ENCODE measurements at places on chromosomes 7 and 10.

- H3K4me1 ChIP-seq = no peaks in the 10 kb centered on the region
- H3K27me3 ChIP-seq = no peaks in the 10 kb centered on the region
- H3K4me3 ChIP-seq = no peak overlapping the region
Measured at GRCh38 chr7:146889806-146890555, 773.4 kb downstream of the CNTNAP2 start.

DNA sequence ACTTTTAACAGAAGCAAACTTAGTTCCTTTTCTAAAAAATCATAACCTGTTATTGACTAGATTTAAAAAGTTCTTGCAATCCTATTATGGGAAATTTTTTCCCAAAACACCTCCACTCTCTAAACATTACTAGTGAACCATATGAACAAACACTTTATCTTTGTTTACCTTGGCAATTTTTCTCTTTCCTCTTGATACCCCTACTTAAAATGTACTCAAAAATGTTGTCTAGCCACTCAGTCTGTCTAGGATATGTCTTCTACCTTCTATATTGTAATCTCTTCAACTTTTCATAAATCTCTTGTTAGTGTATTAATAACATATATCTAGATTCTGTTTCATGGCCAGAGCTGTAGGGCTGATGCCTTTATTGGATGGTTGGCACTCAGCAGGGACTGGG, 630.0 kb upstream of the GRM3 start:
- no peak overlapping the region for H3K4me3 ChIP-seq
- H3K27me3 ChIP-seq = no peaks in the 10 kb centered on the region
- ATAC-seq = no peak
- no peak overlapping the region for H3K27ac ChIP-seq

DNA sequence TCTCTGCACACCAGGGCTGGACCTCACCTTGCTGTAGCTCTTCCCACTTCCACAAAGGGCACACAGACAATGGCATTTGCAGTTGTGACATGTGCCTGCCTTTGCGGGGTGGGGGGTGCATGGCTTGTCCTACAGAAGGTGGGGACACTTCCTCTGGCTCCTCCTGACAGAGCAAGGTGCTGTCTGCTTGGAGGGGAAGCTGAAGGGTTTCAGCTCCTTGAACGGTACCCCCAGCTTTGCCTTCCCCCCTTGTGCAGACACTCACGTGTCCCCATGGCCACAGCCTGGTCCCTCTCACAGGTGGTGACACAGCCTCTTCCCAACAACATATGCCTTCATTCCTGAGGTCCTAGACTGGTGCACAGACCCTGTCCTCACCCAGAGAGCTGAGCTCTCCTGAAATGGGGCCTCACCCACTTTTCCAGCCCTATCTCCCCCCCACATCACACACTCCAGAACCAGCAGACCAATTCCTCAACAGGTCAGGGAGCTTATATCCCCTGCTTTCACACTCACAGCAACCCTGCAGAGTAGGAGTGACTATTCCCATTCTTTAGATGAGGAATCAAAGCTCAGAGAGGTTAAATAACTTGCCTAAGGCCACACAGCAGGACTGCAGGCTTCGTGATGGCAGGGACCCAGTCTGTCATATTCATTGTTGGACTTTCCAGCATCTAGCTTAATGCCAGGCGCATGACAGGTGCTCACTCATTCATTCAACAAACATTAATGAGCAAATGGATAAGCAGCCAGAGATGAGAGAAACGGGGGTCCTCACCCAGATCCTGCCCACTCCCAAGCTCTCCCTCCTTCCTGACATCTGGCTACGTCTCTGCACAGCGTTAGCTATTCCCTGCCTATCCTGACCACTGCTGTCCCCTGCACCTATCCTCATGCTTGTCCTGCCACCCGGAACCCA, 44.4 kb downstream of the PARP12 start:
- no peak overlapping the region for H3K27ac ChIP-seq
- no peak for ATAC-seq
- H3K36me3 ChIP-seq = peaks cover 13% of the 10 kb centered on the region
- H3K27me3 ChIP-seq = no peaks in the 10 kb centered on the region
- H3K4me3 ChIP-seq = no peak overlapping the region
- no peaks in the 10 kb centered on the region for H3K4me1 ChIP-seq

DNA sequence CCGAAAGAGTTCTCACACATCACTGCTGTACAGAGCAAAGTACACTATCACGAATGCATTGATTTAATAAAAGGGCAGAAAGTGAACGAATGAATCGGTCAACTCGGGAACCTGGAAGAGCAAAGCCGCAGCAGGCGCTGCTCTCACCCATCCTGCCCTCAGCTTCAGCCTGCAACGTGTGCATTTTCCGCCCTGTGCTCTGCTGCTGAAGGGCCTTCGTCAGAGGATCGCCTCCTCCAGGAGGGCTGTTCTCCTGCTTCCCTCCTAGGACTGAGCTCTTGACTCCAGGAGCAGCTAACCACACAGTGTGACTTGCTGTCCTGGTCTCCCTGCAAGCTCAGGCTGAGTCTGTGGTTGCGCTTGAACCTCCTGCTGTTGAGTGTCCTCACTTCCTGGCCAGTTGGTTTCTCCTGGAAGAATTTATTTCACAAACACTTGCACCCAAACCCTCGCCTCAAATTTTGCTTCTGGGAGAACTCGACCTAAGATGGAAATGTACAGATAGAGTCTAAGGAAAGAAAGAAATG, 473.0 kb upstream of the KLF6 start:
- H3K27ac ChIP-seq = peak overlapping the region; percentile 80
- H3K36me3 ChIP-seq = no peaks in the 10 kb centered on the region
- no peak for ATAC-seq
- H3K4me1 ChIP-seq = no peaks in the 10 kb centered on the region

GRCh38 chr7:140675726-140676125, 3.0 kb downstream of the ADCK2 start:
- no peak for ATAC-seq
- H3K27me3 ChIP-seq = no peaks in the 10 kb centered on the region
- peaks cover 5% of the 10 kb centered on the region for H3K4me1 ChIP-seq
- no peaks in the 10 kb centered on the region for H3K36me3 ChIP-seq
- no peak overlapping the region for H3K27ac ChIP-seq

- peak; percentile 81 for ATAC-seq
- H3K36me3 ChIP-seq = no peaks in the 10 kb centered on the region
- H3K4me1 ChIP-seq = no peaks in the 10 kb centered on the region
- no peak overlapping the region for H3K4me3 ChIP-seq
Measured at GRCh38 chr10:15200626-15201025, 32.1 kb upstream of the NMT2 start.

DNA sequence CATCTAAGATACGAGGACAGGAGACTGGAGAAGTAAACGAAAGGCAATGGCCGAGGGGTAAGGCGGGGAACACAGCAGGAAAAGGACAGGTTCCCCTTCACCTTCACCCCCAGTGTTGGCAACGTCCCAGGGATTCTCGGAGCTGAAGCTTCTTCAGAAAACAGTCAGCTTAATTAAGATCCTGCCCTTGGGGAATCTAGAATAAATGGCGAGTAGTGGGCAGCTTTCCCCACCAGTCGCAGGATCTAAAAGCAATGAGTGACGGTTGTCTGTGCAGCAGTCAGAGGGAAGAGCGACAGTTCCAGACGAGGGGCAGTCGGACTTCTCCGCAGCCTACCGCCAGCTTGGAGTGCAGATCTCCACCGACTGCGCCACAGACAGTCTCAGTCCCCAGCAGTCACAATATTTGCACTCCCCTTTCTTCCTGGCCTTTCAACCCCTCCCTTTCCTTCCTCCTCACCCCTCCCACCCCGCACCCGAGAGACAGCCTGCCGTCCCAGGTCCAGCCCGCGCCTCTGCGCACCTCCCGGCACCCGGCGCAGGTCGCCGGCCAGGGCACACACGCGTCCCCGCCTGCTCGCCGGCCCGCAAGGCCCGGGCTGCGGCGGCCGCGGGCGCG, 10.9 kb upstream of the SP8 start:
- peaks cover 26% of the 10 kb centered on the region for H3K4me1 ChIP-seq
- H3K36me3 ChIP-seq = no peaks in the 10 kb centered on the region
- peak overlapping the region; percentile 62 for H3K4me3 ChIP-seq
- peaks cover 98% of the 10 kb centered on the region for H3K27me3 ChIP-seq
- H3K27ac ChIP-seq = no peak overlapping the region

GRCh38 chr7:150944066-150945042, 33.8 kb downstream of the KCNH2 start:
- no peak overlapping the region for H3K4me3 ChIP-seq
- no peaks in the 10 kb centered on the region for H3K36me3 ChIP-seq
- H3K27ac ChIP-seq = no peak overlapping the region
- H3K27me3 ChIP-seq = peaks cover 6% of the 10 kb centered on the region

DNA sequence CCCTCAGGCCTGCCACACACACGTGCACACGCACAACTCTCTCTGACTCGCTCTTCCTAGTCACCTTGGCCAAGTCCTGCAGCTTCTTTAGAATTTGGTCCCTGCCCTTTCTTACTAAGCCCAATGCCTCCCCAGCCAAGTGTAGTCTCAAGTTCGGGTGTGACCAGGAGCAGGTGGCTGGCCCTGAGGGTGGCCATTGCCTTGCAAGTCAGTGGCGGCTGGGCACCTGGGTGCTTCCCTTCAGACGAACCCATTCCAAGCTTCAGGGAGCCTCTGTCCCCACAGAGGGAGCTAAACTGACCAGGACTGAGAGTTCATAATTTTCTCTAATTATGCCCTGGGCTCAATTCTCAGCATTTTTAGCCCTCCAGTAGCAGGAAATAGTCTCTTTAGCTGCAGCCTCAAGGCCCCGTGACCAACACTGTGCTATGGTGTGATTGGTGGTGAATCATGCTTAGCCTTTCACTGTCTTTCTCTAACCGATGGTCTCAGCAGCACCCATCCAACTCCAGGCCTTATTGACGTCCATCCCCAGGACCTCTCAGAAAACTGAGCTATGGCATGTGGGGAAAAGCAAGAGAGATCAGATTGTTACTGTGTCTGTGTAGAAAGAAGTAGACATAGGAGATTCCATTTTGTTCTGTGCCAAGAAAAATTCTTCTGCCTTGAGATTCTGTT, 34.7 kb upstream of the FXYD4 start:
- no peak overlapping the region for H3K4me3 ChIP-seq
- ATAC-seq = no peak
- no peaks in the 10 kb centered on the region for H3K36me3 ChIP-seq
- no peak overlapping the region for H3K27ac ChIP-seq
- no peaks in the 10 kb centered on the region for H3K4me1 ChIP-seq

DNA sequence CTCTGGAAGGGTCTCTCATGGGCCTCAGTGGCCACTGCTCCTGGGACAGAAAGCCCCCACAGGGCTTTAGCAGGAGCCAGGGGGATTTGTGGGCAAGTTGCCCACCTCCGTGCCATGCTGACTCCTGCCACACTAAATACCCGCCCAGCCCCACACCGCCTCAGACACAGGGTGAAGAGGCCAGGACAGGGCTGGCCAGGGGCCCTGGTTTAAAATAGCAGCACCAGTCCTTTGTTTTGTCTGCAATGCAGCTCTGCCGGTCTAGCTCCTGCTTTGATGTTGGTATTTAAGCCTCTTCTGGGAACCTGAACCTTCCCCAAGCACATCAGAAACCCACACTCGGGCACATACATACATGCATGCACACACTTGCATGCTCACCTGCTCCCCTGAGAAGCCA, 14.4 kb upstream of the TNRC18 start:
- H3K36me3 ChIP-seq = peaks cover 11% of the 10 kb centered on the region
- H3K4me1 ChIP-seq = no peaks in the 10 kb centered on the region
- H3K27ac ChIP-seq = no peak overlapping the region
- no peak overlapping the region for H3K4me3 ChIP-seq

- no peak overlapping the region for H3K4me3 ChIP-seq
- H3K27me3 ChIP-seq = no peaks in the 10 kb centered on the region
- no peaks in the 10 kb centered on the region for H3K4me1 ChIP-seq
- H3K36me3 ChIP-seq = no peaks in the 10 kb centered on the region
- no peak overlapping the region for H3K27ac ChIP-seq
- no peak for ATAC-seq
Measured at GRCh38 chr7:99514050-99514449, 9.6 kb downstream of the ZKSCAN5 start.

DNA sequence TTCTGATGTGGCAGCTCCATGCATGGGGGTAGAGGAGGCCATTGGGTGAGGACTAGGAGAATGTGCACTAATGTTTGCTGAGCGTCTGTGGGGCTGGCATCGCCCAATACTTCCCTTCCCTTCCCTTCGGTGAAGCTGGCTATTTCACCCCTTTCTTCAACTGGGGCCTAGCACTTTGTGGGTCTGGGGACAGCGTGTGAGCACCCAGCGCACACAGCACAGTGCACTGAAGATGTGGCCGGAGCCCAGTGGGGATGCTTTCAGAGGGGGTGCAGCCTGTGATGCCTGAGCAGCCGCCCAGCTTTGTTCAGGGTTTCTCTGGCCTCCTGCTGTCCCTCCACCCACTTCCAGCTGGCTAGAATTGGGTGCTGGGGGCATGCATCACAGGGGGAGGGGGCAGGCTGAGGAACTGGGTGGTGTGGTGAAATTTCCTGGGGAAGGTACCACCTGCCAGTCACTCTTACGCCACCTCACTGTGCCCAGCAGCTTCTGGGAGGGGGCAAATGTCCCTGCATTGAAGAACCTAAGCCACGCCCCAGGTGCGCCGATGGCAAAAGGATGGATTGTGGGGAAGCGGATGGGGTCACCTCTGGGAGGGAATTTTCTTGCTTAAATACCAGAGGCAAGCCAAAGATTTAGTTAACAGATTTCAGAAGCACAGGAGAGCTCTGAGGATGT, 45.5 kb downstream of the CLEC2L start:
- no peak overlapping the region for H3K27ac ChIP-seq
- ATAC-seq = no peak
- no peak overlapping the region for H3K4me3 ChIP-seq
- no peaks in the 10 kb centered on the region for H3K27me3 ChIP-seq

DNA sequence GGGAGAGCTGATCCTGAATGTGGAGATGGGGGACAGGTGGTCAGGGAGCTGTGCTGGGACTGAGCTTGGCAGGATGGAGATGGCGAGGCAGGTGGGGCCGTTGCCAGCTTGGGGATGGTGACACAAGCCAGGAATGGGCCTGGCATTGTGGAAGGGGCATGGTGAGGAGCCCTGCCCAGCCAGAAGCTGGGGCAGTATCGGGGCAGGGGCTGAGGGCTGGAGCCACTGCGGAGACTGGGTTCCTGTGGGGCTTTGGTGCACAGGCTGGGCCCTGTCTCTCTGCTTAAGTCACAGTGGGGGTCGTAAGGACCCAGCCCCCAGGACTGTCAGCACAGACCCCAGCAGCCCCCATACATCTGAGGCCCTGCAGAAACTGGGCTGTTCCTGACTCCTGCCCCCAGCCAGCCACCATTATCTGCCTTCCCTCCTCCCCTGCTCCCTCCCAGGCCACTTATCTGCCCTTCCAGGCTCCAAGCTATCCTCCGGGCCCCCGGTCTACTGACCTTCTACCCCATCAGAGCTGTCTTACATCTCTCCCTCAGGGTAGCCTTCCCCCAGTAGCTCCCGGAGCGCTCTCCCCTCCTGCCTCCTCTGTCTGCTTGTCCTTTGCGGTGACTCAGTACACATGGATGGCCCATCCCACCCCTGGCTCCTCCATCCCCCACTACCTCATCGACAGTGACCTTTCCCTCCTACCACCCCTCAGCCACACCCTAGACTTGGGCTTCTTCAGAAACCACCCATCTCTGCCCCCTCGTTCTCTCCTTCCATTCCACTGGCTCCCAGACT, 44.2 kb downstream of the PPIF start:
- H3K36me3 ChIP-seq = peaks cover 59% of the 10 kb centered on the region
- no peak overlapping the region for H3K4me3 ChIP-seq
- H3K4me1 ChIP-seq = no peaks in the 10 kb centered on the region

GRCh38 chr7:107953265-107953923, 49.6 kb downstream of the LAMB1 start:
- ATAC-seq = no peak
- H3K4me1 ChIP-seq = peaks cover 21% of the 10 kb centered on the region
- H3K4me3 ChIP-seq = no peak overlapping the region
